BJ (cell line): ENCODE measurements at places on chromosomes 5 and 9.

- no peak for DNase-seq
These were observed 163.1 kb downstream of the ESM1 start for GRCh38 chr5:54822324-54822687.

DNA sequence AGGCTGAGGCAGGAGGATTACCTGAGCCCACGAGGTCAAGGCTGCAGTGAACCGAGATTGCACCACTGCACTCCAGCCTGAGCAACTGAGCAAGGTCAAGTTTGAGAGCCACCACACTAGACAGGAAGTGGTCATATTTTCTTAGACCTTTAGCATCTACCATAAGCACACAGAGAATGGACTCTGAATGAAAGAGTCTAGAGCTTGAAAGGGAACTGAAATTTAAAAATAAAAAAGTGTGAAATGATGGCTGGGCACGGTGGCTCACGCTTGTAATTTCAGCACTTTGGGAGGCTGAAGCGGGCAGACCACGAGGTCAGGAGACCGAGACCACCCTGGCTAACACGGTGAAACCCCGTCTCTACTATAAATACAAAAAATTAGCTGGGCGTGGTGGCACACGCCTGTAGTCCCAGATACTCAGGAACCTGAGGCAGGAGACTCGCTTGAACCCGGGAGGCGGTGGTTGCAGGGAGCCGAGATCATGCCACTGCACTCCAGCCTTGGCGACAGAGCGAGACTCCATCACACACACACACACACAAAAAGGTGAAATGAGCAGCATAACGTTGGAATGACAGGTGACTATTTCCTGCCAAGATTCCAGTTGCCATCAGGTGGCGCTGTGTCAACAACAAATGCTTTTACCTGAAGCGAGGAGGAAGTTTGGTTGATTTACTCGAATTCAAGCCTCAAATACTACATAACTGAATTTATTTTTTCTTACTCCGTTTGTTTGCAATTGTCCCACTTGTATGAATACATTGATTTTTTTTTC, 21.3 kb upstream of the AK3 start:
- no peak for DNase-seq

GRCh38 chr9:131673531-131673930, 66.3 kb downstream of the RAPGEF1 start:
- DNase-seq: no peak

DNA sequence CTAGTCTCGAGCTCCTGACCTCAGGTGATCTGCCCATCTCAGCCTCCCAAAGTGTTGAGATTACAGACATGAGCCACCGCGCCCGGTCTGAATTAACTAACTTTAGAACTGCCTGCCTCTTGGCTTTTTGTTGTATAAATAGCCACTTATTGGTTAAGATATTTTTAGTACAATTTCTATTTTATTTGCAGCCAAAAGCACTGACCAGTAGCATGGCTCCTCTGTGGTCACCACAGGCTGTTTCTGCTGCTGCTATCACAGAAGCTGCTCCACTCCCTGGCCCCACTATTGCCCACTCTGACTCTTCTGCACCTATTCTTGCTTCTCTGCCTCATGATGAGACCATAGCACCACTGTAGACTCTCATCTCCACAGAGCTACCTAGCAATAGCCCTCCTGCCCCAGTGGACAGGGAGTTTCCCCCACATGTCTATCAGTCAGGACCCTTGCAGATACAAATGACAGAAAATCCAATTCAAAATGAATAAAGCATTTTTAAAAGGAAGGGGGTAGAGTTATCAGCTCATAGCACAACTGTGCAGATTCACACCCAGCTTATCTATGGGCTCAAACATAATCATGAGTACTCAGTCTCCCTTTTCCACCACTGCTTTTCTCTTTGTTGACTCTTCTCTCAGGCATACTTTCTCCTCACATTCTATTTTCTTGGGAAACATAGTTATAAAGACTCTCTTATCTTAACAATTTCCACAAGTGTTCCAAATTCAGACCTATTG, 151.8 kb upstream of the EPB41L4A start:
- DNase-seq: no peak

- DNase-seq: no peak
These were observed 120.6 kb downstream of the PAM start for GRCh38 chr5:102875721-102876123.
